ENCODE measurements at places on chromosomes 3 and 15.

GRCh38 chr3:54178376-54178775 is 56.0 kb downstream of the CACNA2D3 start:
- no peaks in the 10 kb centered on the region for H3K36me3 ChIP-seq
- DNase-seq, result no peak
- H3K27ac ChIP-seq, result no peak overlapping the region
- no peaks in the 10 kb centered on the region for H3K4me1 ChIP-seq
- no peaks in the 10 kb centered on the region for H3K27me3 ChIP-seq
- no peak overlapping the region for H3K4me3 ChIP-seq

DNA sequence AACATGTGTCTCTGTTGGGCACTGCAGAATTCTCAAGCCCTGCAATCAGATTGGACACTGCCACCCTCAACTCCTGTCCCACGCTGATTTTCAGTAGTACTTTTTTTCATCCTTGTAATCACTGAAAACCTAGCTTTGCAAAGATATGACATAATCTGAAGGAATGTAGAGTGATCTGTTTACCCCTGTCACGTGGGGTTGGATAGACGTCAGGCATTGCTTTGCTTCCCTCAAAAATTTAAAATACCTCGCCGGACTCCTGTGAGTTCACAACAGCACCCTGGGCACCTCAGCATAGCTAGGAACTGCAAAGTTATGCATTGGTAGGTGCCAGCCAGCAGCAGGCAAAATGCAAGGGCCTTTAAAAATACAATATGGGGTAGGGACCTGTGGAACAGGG is 71.1 kb upstream of the OXTR start:
- no peak for DNase-seq
- H3K36me3 ChIP-seq, result no peaks in the 10 kb centered on the region
- no peaks in the 10 kb centered on the region for H3K4me1 ChIP-seq
- H3K27ac ChIP-seq, result no peak overlapping the region

DNA sequence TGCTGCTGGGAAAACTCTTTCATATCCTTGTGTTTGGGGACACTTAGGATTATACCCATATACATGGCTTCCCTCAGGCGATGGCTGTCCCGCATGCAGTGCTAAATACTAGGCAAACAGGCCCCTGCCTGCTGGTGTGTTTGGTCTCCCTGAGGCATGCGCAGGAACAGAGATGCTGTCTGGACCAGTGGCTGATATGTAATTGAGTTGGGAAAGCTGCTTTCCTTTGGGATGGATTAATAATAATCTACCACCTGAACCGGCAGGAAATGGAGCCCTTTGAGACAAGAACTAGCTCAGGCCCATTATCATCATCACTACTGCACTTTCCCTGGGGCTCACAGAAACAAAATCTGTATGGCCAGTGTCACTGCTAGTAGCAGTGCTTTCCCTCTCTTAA is 18.0 kb downstream of the ZDHHC3 start:
- H3K4me1 ChIP-seq, result peaks cover 16% of the 10 kb centered on the region
- no peak overlapping the region for H3K4me3 ChIP-seq
- H3K27me3 ChIP-seq, result no peaks in the 10 kb centered on the region
- DNase-seq, result no peak

- no peak overlapping the region for H3K27ac ChIP-seq
- H3K27me3 ChIP-seq, result no peaks in the 10 kb centered on the region
- no peak for DNase-seq
These were observed 457.4 kb downstream of the SHQ1 start for GRCh38 chr3:72390841-72391240.

DNA sequence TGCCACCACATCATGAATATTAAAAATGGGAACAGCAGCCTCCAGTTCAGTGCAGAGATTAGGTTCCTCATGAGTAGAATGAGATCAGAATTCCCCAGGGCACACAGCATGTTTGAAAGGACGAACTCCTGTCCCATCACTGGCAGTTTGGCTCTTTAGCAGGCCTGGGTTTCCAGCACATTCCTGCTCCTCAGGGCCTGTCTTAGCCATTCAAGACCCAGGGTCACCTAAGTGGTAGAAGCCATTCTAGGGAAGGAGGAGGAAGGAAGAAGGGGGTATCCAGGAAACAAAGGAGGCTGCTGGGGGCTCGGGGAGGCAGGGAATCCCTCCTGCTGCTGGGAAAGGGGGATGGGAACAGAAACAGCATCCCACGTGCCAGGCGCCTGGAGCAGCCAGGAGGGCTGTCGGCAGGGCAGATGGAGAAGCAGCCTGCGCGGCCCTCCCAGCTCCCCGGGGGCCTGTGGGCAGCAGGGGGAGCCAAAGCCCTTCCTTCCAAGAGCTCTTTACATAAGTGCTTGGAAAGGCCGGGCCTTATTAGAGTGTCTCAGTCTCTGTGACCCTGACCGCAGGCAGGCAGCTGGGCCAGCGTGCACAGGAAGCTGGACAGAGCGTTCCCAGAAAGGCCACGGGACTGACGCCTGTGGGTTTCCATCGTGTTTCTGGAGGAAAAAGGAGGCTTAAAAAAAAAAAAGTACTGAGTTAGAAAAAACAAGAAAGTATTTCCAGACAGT is 24.7 kb downstream of the LOXL1 start:
- no peak overlapping the region for H3K27ac ChIP-seq
- H3K27me3 ChIP-seq, result no peaks in the 10 kb centered on the region
- H3K4me1 ChIP-seq, result peaks cover 16% of the 10 kb centered on the region
- DNase-seq, result peak; percentile 79
- no peak overlapping the region for H3K4me3 ChIP-seq
- no peaks in the 10 kb centered on the region for H3K36me3 ChIP-seq

DNA sequence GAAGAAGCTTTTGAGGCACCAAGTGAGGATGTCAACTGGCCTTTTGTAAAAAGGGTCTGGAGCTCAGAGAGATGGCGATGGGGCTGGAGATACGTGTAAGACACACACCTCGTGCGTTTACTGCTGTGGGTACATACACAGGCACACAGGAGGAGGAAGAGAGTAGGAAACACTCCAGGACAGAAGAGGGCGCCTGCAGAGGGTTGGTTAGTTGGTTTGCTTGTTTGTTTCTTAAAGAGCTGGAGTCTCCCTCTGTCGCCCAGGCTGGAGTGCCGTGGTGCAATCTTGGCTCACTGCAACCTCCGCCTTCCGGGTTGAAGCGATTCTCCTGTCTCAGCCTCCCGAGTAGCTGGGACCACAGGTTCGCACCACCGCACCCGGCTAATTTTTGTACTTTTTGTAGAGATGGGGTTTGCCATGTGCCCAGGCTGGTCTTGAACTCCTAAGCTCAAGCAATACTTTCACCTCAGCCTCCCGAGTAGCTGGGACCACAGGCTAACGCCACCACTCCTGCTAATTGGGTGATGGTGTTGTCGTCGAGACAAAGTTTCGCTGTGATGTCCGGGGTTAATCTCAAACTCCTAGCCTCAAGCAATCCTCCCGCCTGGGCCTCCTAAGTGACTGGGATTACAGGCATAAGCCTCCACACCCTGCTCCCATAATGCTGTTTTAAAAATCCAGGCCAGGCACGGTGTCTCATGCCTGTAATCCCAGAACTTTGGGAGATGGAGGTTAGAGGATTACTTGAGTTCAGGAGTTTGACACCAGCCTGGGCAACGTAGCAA is 1.3 kb upstream of the PRR20G start:
- H3K4me3 ChIP-seq, result no peak overlapping the region
- H3K4me1 ChIP-seq, result no peaks in the 10 kb centered on the region
- no peaks in the 10 kb centered on the region for H3K27me3 ChIP-seq
- H3K27ac ChIP-seq, result no peak overlapping the region
- no peaks in the 10 kb centered on the region for H3K36me3 ChIP-seq

DNA sequence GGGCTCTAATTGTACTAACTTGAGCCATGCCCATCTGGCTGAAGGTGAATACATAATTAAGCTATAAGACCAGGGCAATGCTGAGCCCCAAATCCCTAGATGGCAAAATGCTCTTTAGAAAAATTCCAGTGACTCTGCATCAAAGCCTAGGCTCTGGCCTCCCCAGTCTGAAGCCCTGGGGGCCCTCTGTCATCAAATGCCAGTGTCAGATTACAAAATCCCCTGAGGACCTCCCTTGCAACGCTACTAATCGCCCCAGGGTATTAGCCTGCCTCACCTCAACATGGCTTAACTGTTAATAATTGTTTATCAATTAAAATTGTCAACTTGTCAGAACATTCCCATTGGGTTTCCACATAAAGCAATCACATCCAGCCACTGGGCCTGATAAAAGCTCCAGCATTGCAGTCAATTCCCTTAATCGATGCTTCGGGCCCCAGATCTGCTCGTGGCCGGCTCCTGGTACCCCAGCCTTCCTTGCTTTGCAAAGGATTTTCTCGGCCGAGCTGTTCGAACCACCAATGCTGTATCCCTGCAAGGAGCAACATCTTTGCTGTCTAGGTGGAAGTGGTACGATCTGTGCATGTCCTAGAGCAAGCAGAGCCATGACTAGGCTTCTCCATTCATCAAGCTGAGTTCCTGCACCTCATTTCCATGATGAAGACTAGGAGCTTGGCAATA is 151.7 kb downstream of the MEGF11 start:
- no peak for DNase-seq
- H3K4me3 ChIP-seq, result no peak overlapping the region
- H3K27ac ChIP-seq, result no peak overlapping the region
- H3K4me1 ChIP-seq, result no peaks in the 10 kb centered on the region

DNA sequence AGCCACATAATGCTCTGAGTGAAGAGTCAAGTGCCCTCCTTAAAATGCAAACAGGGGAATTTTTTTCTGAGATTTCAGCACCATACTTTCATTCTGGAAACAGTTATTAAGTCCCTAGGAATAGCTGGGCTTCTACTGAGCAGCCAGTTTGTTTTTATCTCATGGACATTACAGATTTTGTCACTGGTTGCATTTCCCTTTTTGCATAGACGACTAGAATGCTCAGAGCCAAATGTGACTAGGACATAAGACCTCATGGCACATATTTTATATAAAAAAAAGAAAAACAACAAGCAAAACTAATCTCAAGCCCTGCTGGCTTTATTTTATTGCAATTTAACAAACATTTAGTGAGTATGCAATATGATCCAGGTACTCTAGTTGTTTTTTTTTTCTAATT is 112.7 kb upstream of the NANOGP8 start:
- H3K27ac ChIP-seq, result no peak overlapping the region
- no peak overlapping the region for H3K4me3 ChIP-seq
- no peak for DNase-seq
- H3K4me1 ChIP-seq, result no peaks in the 10 kb centered on the region
- no peaks in the 10 kb centered on the region for H3K27me3 ChIP-seq
- no peaks in the 10 kb centered on the region for H3K36me3 ChIP-seq

DNA sequence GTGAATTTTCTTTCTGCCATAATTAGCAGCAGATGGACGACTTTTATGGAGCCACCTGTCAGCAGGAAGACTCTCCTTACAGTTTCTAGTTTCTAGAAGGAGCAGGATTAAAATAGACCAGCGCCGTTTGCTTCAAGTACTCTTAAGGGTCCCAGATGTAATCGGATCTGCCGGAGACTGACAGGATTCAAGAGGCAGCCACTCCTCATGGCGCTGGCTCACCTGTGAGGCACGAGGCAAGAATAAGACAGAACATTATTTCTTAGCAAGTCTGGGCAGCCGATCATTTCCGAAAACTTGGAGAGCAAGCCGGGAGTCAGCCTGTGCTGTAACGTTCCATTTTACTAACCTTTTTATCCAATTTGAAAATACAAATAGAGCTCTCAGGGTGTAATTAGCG is 410.4 kb upstream of the RORA start:
- no peak for DNase-seq
- H3K27ac ChIP-seq, result no peak overlapping the region
- H3K4me1 ChIP-seq, result no peaks in the 10 kb centered on the region
- peaks cover 13% of the 10 kb centered on the region for H3K27me3 ChIP-seq
- no peak overlapping the region for H3K4me3 ChIP-seq

GRCh38 chr3:173793963-173794362 is 396.4 kb downstream of the NLGN1 start:
- H3K4me1 ChIP-seq, result no peaks in the 10 kb centered on the region
- H3K27me3 ChIP-seq, result no peaks in the 10 kb centered on the region
- no peak overlapping the region for H3K27ac ChIP-seq
- no peak for DNase-seq
- no peak overlapping the region for H3K4me3 ChIP-seq

GRCh38 chr3:33044676-33045075 is 52.3 kb downstream of the GLB1 start:
- no peak overlapping the region for H3K4me3 ChIP-seq
- peaks cover 79% of the 10 kb centered on the region for H3K4me1 ChIP-seq
- peak; percentile 54 for DNase-seq
- H3K27ac ChIP-seq, result peak overlapping the region; percentile 98
- no peaks in the 10 kb centered on the region for H3K27me3 ChIP-seq

- H3K27ac ChIP-seq, result no peak overlapping the region
- no peak overlapping the region for H3K4me3 ChIP-seq
- no peaks in the 10 kb centered on the region for H3K36me3 ChIP-seq
- H3K4me1 ChIP-seq, result no peaks in the 10 kb centered on the region
These were observed 66.4 kb downstream of the SEMA5B start for GRCh38 chr3:122961146-122961545.

DNA sequence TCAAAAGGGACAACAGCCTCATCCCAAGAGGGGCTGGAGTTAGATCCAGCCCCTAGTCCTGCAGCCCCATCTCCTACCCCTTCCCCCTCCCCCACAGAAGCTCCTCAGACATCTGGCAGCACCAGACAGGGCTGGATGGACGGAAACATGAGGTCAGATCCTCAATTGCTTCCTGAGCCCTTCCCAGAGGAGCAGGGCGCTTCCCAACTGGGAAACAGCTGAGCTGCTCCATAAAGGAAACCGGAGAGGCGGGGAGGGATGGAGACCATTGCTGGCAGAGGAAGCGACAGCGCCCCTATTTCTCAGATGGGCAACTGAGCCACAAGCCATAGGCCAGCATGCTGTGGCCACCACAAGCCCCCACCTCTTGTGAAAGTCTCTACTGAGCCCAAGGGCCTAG is 18.3 kb upstream of the CYP11A1 start:
- H3K4me1 ChIP-seq, result peaks cover 42% of the 10 kb centered on the region
- no peak overlapping the region for H3K4me3 ChIP-seq
- peak overlapping the region; percentile 93 for H3K27ac ChIP-seq
- no peaks in the 10 kb centered on the region for H3K36me3 ChIP-seq
- DNase-seq, result no peak

DNA sequence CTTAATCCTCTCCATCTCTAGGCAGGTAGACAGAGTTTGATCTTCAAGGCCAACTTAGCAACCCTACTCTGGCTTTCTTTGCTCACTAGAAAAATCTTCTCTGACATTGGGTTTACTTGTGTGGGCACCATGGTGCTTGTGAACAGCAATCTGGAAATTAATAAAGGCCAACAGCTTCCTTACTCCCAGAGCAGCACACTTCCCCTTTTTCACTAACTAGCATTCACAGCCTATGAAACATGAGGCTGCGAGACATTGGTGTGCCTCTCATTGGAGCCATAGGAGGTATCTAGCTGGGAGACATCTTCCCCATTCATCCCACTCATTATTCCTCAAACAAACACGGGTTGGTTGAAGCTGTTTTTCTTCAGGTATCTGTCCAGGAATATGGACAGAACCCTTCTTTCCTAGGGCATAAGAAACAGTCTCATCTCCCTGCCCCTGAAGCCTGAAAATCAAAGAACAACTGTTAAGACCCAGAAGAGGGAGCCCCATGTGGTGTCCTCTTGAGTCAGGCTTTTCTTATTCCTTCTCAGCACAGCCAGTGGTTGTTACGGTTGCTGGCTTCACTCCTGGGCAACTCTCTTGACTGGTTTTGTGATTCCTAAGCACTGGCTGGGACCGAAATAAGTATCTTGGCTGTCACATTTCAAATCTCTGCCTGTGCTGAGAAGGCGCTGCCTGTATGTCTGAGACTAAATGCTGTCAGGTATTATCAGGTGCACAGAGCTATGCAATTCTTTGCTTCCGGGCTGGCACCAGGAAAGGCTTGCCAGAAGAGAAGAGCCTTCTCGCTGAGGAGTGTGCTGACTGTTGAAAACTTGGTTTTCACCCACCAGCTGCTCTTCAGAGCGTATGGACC is 194.4 kb downstream of the FEZF2 start:
- no peaks in the 10 kb centered on the region for H3K36me3 ChIP-seq
- DNase-seq, result no peak
- no peak overlapping the region for H3K4me3 ChIP-seq
- no peaks in the 10 kb centered on the region for H3K4me1 ChIP-seq
- no peaks in the 10 kb centered on the region for H3K27me3 ChIP-seq
